DND-41 (cell line): ENCODE measurements at places on chromosomes 5 and 9.

GRCh38 chr5:56492812-56493211 lies 259.7 kb upstream of the ANKRD55 start:
- no peak for DNase-seq
- H3K27ac ChIP-seq: no peak overlapping the region
- H3K4me1 ChIP-seq: no peaks in the 10 kb centered on the region
- no peak overlapping the region for H3K4me3 ChIP-seq

- no peak for DNase-seq
- H3K27ac ChIP-seq: no peak overlapping the region
- no peaks in the 10 kb centered on the region for H3K36me3 ChIP-seq
- H3K4me1 ChIP-seq: peaks cover 16% of the 10 kb centered on the region
- H3K27me3 ChIP-seq: no peaks in the 10 kb centered on the region
These were observed 23.7 kb upstream of the LMNB1 start for GRCh38 chr5:126753227-126753626.

DNA sequence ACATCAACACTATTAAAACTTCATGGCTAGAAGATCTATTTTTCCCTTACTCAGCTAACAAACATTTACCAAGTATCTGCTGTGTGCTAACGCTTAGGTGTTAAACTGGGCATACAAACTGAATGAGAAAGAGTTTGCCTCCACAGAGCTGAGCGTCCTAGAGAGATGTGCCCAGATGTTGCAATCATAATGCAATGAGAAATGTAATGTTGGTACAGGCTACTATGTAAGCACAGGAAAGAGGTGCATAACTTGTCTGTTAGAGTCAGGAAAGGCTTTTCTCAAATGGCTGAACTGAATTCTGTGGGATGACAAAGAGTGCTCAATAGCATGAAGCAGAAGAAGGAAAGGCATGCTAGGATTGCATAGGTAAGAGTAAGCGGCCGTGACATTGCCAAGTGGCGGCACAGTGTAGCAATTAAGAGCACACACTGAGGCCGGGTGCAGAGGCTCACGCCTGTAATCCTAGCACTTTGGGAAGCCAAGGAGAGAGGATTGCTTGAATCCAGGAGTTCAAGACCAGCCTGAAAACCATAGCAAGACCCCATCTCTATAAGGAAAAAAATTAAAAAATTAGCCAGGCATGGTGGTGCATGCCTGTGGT lies 137.8 kb downstream of the MEF2C start:
- H3K36me3 ChIP-seq: no peaks in the 10 kb centered on the region
- H3K4me1 ChIP-seq: no peaks in the 10 kb centered on the region
- no peak for DNase-seq
- no peak overlapping the region for H3K4me3 ChIP-seq

DNA sequence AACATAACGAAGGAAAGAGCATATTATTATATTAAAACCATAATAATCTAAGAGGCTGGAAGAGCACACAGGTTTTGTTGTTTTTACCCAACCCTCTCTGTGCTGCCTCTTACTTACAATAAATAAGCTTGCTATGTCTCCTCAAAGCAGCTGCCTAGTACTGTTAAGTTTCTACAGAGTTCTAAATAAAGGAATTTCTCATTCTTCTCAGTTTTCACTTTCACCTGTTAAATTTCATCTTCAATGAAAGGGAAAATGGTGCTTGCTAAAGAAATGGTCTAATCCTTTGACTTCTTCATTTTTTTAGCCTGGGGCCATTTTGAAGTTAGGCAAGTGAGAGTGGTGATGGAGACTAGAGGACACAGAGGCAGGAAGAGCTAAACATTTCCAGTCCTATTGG lies 396.1 kb downstream of the MAN2A1 start:
- H3K4me1 ChIP-seq: peaks cover 15% of the 10 kb centered on the region; the same call in 1 of the 2 replicates
- H3K27ac ChIP-seq: no peak overlapping the region
- H3K27me3 ChIP-seq: no peaks in the 10 kb centered on the region
- H3K4me3 ChIP-seq: no peak overlapping the region
- DNase-seq: no peak
- H3K36me3 ChIP-seq: no peaks in the 10 kb centered on the region

GRCh38 chr5:1176473-1177391 lies 24.7 kb upstream of the SLC6A19 start:
- DNase-seq: no peak
- H3K4me1 ChIP-seq: peaks cover 10% of the 10 kb centered on the region
- H3K36me3 ChIP-seq: no peaks in the 10 kb centered on the region
- no peak overlapping the region for H3K27ac ChIP-seq
- H3K4me3 ChIP-seq: no peak overlapping the region
- no peaks in the 10 kb centered on the region for H3K27me3 ChIP-seq

- H3K36me3 ChIP-seq: no peaks in the 10 kb centered on the region
- no peaks in the 10 kb centered on the region for H3K4me1 ChIP-seq
- no peaks in the 10 kb centered on the region for H3K27me3 ChIP-seq
- no peak overlapping the region for H3K27ac ChIP-seq
- DNase-seq: no peak
These were observed 231.8 kb downstream of the DRD1 start for GRCh38 chr5:175211956-175212756.

- H3K4me3 ChIP-seq: no peak overlapping the region
- DNase-seq: no peak
- no peak overlapping the region for H3K27ac ChIP-seq
- no peaks in the 10 kb centered on the region for H3K27me3 ChIP-seq
These were observed 69.7 kb downstream of the ZNF618 start for GRCh38 chr9:113945784-113946183.

DNA sequence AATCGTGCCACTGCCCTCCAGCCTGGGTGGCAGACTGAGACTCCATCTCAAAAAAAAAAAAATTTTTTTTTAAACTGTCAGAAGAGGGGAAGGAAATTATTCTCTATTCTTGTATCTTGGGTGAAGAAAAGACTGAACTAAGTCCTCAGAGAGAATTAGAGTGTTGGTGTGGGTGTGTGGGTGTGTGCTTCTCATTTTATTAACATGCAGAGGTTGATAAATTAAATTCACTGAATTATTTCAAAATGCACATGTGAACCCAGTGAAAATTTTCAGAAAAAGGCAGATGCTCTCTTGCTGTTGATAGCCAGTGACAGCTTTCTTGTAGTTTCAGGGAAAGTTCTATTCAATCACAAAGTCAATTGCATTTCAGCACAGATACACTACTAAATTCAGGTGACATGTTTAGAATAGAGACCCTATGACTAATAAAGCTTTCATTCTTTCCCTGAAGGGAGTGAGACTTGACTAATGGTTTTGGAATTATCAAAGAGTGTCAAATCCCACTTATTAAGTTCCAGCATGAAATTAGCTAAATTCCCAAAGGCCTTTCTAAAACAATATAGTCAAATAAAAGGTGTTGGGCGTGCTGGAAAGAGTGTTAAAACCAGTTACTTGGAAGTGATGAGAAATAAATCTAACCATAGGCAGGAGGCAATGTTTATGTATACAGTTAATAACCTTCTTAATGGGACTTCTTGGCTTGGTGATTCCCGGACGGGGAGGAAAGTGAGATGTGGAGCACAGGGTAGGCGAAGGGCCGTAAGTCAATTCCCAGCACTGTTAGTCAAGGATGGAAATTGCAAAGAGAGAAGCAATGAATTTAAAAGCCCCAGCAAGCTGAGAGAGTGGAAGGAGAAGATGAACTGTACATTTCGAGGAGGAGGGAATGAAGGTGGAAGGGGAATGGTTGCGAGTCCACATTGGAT lies 103.2 kb upstream of the SPATA31D4 start:
- H3K27me3 ChIP-seq: no peaks in the 10 kb centered on the region
- no peak overlapping the region for H3K27ac ChIP-seq
- H3K36me3 ChIP-seq: no peaks in the 10 kb centered on the region
- DNase-seq: no peak

DNA sequence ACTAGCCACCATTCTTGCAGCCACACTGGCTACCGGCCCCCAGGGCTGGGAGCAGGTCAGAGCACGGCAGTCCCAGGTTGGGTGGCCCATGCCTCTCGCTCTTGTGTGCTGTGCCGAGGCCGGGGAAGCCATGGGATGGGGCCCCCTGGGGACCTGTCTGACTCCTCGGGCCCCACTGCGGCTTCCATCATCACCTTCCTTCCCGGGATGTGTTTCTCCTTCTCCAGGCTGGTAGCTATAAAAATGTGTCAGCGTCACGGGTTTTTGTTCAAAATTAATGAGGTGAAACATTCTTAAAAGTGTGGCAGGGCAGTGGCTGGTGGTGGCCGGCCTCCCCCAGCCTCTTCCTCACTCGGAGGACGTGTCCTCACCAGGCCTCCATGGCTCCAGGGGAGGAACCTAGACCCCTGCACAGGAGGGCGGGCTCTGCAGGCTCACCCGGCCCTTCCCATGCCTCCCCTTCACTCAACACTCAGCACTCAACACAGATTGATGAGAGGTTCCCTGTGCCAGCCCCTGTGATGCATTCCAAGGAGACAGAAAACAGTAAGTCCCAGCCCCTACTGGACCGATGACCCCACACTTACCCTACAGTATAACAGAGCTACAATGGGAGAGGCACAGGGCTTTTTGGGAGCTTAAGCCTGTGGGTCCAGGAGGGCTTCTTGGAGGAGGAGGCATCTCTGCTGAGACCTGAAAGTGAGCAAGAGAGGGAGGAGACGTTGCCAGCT lies 43.2 kb downstream of the PTGES start:
- no peaks in the 10 kb centered on the region for H3K36me3 ChIP-seq
- H3K27ac ChIP-seq: no peak overlapping the region
- H3K4me3 ChIP-seq: no peak overlapping the region
- DNase-seq: no peak
- H3K4me1 ChIP-seq: peaks cover 19% of the 10 kb centered on the region

DNA sequence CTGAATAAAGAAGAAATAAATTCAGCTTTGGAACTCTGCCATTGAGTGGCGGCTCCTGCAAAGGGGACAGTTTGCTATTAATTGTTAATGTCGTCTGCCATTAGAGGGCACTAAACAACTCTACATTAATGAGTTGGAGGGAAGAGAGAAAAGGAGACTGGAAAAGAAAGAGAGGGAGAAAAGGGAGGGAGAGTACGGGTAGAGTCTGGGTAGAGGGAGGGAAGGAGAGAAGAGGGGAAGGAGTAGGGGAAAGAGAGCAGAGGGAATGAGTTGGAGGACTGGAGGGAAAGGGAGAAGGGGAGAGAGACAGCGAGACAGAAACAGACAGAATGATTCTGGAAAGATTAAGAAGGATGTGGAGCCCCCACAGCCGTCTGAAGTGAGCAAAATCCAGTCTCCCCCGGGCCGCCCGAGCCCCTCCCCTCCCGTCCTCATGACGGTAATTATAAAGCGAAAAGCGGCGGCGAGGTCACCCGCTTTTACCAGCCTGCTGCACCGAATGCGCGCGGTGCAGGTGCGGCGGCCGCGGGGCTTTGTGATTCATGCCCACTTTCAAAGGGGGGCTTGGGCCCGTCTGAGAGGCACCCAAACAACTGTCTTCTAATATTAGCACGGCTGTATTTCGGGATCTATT lies 1.9 kb upstream of the FST start:
- H3K36me3 ChIP-seq: no peaks in the 10 kb centered on the region
- no peaks in the 10 kb centered on the region for H3K4me1 ChIP-seq
- no peak for DNase-seq
- no peak overlapping the region for H3K27ac ChIP-seq
- no peak overlapping the region for H3K4me3 ChIP-seq
- H3K27me3 ChIP-seq: peaks cover 4% of the 10 kb centered on the region

DNA sequence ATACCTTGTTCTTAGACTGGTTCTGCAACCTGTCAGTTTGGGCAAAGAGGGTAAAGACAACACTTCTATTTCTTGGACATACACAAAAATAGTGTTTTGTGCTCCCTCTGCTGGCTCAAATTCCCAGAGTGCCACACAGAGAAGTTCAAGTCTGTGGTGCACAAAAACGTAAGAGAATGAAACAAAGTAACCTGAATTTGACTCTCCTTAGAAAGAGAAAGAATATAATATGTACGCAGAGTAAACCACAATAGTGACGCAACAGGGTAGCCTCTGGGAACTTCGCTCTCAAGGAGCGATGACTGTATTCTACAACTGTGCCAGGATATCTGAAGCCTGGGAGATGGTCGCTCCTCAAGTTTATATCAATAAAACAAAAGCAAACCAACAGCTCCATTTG lies 18.5 kb downstream of the DDX31 start:
- no peak overlapping the region for H3K4me3 ChIP-seq
- DNase-seq: peak; percentile 10
- peaks cover 69% of the 10 kb centered on the region for H3K36me3 ChIP-seq
- H3K27ac ChIP-seq: no peak overlapping the region
- no peaks in the 10 kb centered on the region for H3K27me3 ChIP-seq

DNA sequence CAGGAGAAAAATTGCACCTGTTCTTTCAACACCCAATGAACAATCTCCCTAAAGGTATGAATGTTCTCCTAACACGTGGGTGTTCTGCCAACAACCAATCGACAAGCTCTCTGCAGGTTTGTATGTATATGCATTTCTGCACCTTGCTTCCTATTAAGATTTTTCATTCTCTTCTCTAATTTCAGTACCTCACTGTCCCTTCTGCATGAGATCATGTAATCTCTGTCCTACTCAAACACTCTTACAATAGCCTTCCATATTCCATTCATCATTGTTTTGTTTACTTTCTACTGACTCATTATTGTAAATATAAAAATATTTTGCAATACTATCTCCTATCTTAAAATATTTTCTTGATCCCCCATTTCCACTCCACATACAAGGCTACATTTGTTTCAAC lies 382.0 kb downstream of the CDH12 start:
- H3K4me3 ChIP-seq: no peak overlapping the region
- no peaks in the 10 kb centered on the region for H3K36me3 ChIP-seq
- DNase-seq: no peak
- H3K4me1 ChIP-seq: no peaks in the 10 kb centered on the region
- H3K27me3 ChIP-seq: no peaks in the 10 kb centered on the region
